Smooth muscle cell of bladder (primary cell): ENCODE measurements at places on chromosomes 7 and 10. TPM values are rescaled to one million over a fixed set of nuclear protein-coding genes. Genes with fewer than 3 reads are reported as not detected.

KNDC1 gene
- total RNA-seq, result 0.57 and 1.3 TPM in 2 replicates

RNF148 gene
- total RNA-seq, result 0.28 and 0.74 TPM in 2 replicates

GIMAP5 gene
- total RNA-seq, result 0.09 and 0.14 TPM in 2 replicates

AS3MT gene
- total RNA-seq, result 6.1 and 13.0 TPM in 2 replicates

IGFBP3 gene
- total RNA-seq, result 98.1 and 589 TPM in 2 replicates

NEBL gene
- total RNA-seq, result under 0.01 and 0.09 TPM in 2 replicates

COL26A1 gene
- not detected in 2 replicates for total RNA-seq

SLC26A5 gene
- total RNA-seq, result not detected in 2 replicates

SHTN1 gene
- total RNA-seq, result 0.92 and 1.00 TPM in 2 replicates
